ENCODE measurements at places on chromosomes 2 and 18. TPM values are rescaled to one million over a fixed set of nuclear protein-coding genes. Genes with fewer than 3 reads are reported as not detected.

Gene HAAO
- total RNA-seq: 38.4 TPM

Gene ST6GAL2
- 1.2 TPM for total RNA-seq

Gene OR6B2
- not detected for total RNA-seq

Gene ANKRD29
- 3.3 TPM for total RNA-seq

Gene INPP5D
- total RNA-seq: 14.4 TPM

Gene B3GNT7
- total RNA-seq: 330 TPM

Gene TMEM150A
- 9.4 TPM for total RNA-seq

DNA sequence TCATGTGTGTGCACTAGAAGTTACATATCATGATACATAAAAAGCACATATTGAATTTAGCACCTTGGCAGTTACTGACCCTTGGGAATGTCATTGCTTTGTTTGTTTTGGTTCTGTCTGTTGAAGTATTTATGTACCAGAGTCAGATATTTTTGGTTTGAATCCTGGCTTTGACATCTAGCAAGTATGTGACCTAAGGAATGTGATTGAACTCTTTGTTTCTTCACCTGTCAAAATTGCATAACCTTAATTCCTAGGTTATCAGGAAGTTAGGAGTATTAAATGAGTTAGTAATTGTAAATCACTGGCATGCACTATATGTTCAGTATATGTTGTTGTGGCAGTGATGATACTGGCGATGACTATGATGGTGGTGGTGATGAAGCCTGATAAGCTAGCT, 1003.5 kb upstream of the NRXN1 start:
- DNase-seq: no peak

- no peak for DNase-seq
Measured at GRCh38 chr2:42372474-42373200, 11.6 kb upstream of the COX7A2L start.

- no peak for DNase-seq
Measured at GRCh38 chr2:38164881-38165280, 88.9 kb upstream of the CYP1B1 start.

GRCh38 chr2:112092286-112093041, 37.4 kb downstream of the TMEM87B start:
- DNase-seq: no peak

DNA sequence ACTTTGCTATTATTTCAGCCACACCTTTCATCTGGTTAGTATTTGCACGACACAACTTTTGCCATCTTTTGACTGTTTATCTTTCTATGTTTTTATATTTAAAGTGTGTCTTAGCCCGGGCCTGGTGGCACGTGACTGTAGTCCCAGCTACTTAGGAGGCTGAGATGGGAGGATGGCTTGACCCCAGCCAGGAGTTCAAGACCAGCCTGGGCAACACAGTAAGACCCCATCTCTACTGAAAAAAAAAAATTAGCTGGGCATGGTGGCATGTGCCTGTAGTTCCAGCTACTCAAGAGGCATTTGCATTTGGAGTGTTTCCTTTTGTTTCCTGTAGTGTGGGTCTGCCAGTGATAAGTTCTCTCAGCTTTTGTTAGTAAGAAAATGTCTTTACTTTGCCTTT, 88.7 kb upstream of the GLI2 start:
- no peak for DNase-seq

DNA sequence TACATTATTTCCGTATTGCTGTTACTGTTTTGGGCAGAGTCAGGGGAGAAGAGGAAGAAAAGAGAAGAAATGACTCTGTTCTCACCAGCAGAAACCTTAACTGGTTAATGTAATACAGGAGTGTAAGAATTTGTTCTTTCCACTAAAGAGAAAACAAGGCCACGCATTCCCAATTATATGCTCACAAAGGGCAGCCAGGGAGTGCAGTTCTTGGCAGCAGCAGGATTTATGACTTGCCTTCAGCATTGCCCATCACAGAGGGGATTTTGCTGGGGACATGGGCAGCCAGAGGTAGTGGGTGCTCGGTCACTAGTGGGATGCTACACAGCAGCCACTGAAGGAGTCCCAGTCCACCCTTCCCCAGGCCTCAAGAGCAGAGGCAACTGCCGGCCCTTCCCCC, 18.4 kb downstream of the MREG start:
- DNase-seq: no peak

GRCh38 chr2:160076241-160076640, 13.8 kb upstream of the PLA2R1 start:
- peak; percentile 47 for DNase-seq

DNA sequence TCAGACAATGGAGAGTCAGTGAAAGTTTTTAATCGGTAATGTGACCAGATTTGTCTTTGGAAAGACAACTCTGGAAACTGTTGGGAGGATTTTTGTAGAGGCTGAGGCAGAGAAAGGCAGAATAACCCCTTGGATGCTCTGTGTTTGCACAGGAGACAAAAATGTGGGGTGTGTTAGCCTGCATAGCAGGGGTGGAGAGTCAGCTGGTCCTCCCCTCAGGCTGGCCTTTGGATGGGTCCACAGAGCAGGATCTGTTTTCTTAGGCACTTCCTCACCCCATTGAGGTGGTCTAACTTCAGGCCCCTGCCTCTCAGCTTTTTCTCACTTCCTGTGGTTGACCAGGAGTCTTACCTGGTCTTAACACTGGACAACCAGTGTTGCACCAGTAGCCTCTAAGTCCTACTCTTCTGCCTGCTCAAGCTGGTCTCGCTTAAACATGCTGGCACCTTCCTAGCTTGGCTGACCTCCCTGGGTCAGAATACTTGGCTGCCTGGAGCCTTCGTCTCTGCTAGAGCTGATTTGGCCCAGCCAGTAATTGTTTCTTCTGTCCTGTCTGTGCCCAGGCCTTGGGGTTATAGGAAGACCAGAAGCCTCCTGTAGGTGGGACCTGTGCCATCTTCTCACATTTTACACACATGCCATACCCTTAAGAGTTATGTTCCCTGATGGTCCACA, 259.8 kb upstream of the RASGRP3 start:
- DNase-seq: no peak

DNA sequence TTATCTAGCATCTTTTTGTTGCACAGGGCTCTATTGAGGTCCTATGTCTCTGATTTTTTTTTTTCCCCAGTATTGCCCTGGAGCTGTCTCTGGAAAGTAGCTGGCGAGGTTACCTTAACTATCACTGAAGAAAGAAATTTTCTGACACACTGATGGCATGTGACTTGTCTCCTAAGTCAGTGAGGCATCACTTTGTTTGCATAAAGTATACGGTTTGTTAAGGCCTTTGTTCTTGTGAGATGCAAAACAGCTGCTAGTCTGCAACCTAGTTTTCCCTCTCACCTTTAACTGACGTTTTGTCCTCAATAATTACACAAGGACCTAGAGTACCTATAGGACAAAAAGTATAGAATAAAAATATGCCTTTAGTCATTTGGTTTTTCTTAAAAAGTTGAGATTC, 41.8 kb downstream of the UBXN4 start:
- DNase-seq: no peak

- DNase-seq: peak; percentile 52
Measured at GRCh38 chr2:18117592-18117991, 239.1 kb downstream of the KCNS3 start.

GRCh38 chr2:129812071-129812470, 167.4 kb upstream of the RAB6C start:
- DNase-seq: peak; percentile 90

DNA sequence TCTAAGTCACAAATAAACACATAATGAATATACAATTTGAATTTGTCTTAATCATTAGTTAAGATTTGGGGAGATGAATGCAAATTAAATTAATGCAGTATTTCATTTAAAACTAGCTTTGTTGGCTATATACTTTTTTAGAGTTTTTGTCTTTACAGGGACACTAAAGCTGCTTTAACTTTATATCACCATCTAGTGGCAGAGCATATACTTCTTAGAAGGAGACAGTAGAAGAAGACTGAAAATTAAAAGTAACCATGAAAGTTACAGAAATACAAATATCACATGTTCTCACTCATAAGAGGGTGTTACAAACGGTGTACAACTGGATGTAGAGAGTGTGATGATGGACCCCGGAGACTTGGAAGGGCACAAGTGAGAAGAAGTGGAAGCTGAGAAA, 268.3 kb upstream of the NETO1 start:
- DNase-seq: no peak
